ENCODE measurements at places on chromosomes 3 and 15.
A peak's percentile ranks its signal among the peaks of the same experiment; 100 is the strongest.

DNA sequence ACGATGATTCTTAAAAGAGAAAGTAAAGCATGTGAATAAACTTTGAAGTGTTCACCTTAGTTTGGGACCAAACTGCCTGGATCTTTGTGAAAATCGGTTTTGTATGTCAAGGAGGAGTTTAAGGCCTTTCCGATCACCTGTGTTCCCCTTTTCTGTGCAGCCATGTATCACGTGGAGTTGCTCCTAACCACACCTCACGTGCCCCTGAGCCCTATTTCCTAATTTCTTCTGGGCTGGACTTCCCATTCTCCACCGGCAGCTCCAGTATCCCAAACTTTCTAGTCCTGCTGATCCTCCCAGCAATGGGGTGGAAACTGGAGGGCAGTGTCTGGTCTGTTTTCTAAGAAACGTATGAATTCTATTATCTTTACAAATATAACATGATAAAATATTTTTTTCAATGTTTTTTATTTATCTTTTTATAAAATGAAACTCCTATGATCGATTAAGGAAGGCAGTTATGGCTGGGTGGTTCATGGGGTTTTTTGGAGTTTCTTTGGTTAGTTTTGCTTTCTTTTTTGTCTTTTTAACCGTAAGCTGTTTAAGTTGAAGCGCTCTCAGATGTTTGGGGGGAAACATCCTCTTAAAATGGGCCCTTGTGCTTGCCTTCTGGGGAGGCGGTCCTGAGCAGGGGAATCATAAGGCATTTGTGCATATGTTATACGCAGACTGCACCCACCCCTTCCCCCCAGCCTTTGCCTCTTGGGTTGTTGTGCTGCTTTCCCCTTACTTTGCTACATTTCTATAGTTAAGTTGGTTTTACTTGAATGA, 43.6 kb upstream of the WWTR1 start:
- DNase-seq, result no peak

GRCh38 chr3:175255698-175256097, 396.6 kb downstream of the NAALADL2 start:
- no peak for DNase-seq

DNA sequence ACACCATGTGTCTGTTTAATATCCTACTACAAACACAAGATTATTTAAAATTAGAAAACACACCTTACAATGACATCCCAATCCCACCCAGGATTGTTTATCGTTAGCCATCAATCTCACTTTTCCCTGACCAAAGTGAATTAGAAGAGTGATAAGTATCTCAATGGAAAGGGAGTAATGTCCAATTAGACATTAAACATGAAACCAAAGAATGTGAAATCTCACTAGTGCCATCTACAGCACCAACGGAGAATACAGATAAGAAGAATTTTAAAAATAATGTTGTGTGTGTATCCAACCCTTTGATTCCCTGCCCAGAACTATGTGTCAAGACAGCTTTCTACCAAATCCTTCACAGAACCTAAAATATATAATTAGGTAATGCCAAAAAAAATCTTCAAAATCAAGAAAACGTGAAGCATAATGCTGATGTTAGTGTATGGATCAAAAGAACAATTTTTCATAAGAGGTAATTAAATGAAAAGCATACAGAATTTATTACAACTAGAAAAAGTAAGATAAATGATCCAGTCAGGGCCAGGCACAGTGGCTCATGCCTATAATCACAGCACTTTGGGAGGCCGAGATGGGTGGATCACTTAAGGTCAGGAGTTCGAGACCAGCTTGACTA, 64.2 kb downstream of the SCAPER start:
- DNase-seq, result no peak

DNA sequence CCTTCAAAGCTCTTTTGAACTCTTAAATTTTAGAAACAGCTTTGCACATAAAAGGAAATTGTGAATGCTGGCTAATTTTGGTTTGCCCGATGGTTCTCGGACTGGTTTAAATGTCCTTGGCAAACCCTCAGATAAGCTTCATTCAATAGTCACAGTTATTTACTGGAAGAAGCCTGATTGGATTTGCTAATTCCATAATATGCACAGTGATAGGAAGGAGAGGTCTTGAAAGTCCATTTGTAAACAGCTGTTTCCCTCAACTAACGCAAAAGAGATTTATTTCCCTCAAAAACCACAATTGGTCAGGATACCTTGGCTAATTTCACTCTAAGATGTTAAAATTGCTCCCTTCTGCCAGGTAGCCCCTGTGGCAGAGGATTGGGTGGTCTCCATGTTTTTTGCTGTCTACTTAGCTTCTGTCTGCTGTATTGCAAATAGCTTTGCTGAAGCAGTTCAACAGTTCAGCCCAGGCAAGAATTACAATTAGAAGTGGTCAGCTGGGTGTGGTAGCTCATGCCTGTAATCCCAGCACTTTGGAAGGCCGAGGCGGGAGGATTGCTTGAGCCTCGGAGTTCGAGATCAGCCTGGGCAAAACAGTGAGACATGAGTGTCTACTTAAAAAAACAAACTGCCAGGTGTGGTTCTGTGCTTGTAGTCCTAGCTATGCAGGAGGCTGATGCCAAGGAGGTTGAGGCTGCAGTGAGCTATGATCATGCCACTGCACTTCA, 30.6 kb upstream of the PROK2 start:
- no peak for DNase-seq

- peak; percentile 10 for DNase-seq
These were observed 21.3 kb downstream of the COLQ start for GRCh38 chr3:15500107-15500724.

DNA sequence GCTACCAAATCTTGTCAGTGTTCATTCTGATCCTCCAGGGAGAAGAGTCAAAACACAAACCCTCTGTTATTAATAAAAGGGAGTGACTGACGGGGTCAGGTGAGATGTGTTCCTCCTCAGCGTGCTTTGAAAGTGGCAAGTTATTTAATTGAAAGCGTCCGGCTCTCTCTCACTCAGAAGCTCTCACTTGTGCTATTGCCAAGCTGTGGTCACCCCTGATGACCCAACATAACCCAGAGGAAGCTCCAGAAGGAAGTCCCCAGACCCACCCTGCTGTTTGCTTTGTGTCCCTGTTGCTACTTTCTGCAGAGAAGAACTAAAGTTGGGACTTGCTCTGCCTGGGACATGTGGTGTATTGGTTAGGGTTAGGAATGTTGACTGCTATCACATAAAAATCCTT, 235.6 kb downstream of the EDEM1 start:
- no peak for DNase-seq

GRCh38 chr15:20341901-20342600, 199.5 kb downstream of the GOLGA6L6 start:
- no peak for DNase-seq

DNA sequence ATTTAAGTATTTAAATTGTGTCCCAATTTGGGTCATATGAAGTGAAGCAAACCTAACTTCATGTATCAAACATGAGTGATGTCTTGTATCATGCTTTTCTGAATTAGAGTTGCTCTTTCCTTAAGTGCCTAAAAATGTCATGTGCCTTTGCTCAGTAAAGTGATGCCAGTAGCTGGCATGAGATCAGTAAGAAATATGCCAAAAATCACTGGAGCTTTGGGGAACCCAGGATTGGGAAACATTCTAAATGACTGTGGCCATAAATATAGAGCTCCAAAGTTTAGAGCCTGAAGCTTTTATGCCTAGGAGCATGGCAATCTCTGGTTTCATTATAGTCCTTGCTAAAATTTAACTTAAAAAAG, 33.8 kb downstream of the RBMS3 start:
- no peak for DNase-seq

GRCh38 chr15:55007561-55007960, 189.2 kb downstream of the RSL24D1 start:
- no peak for DNase-seq

DNA sequence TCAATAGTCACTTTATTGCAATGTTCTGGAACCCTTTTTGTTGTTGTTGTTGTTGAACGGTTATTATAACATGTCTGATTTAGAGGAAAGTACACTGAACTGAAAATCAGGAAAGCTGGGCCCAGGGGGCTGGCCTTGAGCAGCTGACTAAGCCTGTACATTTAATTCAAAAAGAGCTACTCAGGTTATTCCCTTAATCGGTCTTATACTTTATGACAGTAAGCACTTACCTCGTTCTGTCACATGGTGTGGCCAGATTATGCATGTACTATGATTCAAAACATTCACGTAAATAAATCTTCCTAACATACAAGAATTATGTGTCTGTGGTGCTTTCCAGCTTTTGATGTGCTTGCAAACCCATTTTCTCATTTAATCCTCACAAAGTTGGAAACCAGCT, 382.5 kb upstream of the TPRG1 start:
- no peak for DNase-seq

GRCh38 chr15:85681386-85681785, 113.3 kb downstream of the KLHL25 start:
- DNase-seq, result no peak

DNA sequence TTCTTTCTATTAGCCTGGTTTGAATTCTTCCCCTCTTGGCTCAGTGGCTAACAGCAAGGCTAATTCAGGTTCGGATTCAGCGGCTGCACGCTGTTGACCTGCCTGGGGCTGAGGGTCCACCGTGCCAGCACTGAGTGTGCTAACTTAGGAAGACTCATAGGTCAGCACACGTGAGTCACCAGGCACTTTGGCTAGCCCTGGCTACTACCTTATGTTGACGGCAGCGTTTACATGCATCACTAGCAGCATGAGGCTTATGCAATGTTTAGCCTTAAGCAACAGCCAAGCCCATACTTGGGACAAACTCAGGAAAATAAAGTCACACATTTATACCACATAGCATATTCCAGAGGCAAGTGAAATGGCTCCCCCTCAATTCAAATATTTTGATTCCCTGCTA, 137.7 kb downstream of the RAB11A start:
- no peak for DNase-seq

DNA sequence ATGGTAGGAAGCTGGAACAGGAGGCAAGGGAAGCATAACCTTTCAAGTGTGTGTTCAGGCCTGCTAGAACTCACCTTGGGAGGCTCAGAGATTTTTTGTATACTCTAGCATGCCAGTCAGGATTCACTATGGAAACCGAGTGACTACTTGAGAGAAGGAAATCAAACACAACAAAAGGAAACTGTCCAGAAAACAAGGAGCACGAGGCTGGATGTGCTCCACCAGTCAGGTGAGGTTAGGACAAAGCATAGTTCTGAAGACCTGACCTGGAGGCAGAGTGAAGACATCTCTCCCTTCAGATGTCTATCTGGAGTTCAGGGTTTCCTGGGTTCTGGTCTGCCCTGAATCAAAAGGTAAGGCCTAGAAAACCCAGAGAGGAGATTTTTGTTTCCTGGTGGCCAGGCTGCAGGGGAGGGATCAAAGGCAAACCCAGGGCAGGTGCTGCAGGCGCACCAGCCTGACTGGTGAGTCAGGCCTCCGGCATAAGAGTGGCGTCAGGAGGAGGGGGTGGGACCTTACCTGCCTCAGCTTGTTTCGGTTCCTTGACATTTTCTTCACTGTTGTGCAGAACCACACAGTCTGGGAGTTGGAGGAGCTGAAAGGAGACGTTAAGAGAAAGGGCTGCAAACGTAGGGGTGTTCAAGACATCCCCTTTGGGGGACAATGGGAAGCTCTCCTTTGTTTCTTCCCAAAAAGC, 52.2 kb upstream of the OSBPL11 start:
- DNase-seq, result no peak

DNA sequence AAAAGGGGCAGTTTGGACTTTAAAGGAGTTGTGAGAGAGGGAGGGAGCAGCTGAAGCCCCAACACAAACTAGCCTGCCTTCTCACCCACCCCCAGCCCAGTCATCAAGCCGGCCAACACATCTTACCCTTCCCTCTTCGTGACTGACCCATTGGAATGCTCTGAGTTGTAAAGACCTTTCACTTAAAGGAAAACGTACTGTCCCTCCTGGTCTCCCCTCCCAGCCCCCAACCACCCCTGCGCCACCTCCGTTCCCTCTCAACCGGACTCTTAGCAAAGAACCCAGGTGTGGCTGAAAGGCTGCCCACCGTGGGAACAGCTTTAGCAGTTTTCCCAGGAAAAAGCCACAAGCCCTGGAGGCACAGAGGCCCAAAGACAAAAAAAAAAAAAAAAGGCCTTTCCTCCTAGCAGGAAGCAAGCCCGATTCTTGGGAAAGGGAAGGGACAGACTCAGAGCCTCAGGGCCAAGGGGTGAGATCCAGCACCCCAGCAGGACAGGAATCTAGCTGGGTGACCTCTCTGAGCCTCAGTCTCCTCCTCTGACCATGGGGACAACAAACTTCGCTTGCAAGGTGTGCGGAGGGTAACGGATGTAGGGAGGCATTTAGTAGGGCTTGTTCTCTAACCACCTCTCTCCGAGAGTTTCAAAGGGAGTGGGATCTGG, 2.4 kb downstream of the CYP11A1 start:
- DNase-seq, result no peak

- DNase-seq, result no peak
These were observed 1.1 kb downstream of the THSD4 start for GRCh38 chr15:71116366-71116765.

DNA sequence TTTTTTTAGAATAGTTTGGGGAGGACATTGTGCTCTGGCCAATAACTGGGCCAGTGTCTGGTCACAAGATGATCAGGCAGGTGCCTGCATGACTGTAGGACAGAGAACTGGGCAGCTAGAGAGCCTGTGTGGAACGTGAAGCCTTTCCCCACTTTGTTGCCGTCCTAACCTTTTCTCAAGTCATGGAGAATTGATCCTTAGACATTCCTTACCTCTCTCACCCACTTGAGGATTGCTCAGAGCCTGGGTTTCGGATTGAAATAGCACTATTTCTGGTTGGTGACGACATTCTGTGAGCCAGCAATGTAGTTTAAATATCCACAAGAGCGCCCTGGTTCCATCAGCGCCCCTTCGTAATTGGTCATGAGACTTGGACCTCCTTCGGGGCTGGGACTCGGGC, 138.4 kb downstream of the IGF1R start:
- DNase-seq, result no peak

DNA sequence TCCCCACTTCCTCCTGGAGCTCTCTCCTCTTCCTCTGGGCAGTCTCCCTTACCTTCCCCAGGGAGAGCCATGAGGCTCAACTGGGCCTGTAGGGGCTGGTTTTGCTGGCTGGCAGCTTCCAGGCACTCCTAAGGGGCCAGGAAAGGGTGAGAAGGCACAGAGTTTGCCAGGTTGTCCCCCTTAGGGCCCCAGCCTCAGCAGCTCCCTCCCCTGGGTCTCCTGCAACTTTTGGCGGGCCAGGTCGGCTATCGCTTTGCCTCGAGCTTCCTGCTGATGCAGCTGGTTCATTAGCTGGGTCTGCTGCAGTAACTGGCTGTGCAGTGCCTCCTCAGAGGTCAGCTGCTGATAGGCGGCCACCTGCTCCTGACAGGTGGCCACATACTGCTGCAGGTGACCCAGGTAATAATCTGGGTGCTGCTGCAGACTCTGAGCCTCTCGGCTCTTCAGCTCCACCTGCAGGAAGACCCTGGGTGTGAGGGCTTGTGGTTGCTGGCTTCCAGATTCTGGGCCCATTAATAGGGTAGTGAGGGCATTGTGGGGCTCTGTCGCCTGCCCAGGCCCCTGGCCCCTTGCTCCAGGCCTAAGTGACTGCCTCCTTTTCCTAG, 29.7 kb upstream of the OR4F6 start:
- DNase-seq, result no peak

- no peak for DNase-seq
These were observed 177.7 kb downstream of the THRB start for GRCh38 chr3:24316887-24317383.

GRCh38 chr3:103924544-103924943, 1442.2 kb upstream of the ALCAM start:
- DNase-seq, result no peak
